Stimulated activated CD4-positive, alpha-beta T cell treated with anti-CD3 and anti-CD28 coated beads, Interleukin-1b, Interleukin-23, amount 100 ng/mL, for 24 hours (primary cell): ENCODE measurements at places on chromosomes 7 and 10.

DNA sequence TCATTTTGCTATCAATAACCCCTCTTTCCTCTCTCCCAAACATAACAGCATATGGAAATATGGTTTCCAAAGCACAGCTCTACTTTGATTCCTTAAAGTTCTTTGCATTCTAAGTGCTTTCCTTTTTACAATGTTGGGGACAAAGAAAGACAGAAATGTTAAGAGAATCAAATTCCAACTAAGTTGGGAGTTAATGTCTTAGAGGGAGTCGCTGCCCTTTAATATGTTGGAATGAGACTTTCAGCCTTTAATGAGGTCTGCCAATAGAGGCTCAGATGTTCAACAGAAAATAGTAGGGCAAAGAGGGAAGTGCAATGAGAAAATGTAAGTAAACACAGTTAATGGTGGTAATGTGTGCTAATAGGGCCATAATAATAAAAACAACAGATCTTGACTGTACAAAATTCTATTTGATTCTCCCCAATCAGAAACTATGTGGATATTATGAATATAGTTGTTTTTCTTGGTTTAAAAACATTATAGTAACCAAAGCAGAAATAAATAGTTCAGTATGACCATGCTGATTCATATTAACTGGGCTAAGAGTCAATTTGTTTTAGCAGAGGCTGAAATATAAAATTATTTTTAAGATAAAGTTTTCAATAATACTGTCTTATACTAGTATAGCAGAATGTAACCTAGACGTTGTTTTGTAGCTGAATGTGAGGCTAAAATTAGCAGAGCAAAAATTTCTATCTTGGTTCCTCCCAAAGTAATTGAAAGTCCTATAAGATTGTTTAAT, 10.3 kb downstream of the HYCC1 start:
- DNase-seq, result no peak

- DNase-seq, result no peak
Observed at GRCh38 chr7:103499976-103500375, 54.0 kb upstream of the SLC26A5 start.

DNA sequence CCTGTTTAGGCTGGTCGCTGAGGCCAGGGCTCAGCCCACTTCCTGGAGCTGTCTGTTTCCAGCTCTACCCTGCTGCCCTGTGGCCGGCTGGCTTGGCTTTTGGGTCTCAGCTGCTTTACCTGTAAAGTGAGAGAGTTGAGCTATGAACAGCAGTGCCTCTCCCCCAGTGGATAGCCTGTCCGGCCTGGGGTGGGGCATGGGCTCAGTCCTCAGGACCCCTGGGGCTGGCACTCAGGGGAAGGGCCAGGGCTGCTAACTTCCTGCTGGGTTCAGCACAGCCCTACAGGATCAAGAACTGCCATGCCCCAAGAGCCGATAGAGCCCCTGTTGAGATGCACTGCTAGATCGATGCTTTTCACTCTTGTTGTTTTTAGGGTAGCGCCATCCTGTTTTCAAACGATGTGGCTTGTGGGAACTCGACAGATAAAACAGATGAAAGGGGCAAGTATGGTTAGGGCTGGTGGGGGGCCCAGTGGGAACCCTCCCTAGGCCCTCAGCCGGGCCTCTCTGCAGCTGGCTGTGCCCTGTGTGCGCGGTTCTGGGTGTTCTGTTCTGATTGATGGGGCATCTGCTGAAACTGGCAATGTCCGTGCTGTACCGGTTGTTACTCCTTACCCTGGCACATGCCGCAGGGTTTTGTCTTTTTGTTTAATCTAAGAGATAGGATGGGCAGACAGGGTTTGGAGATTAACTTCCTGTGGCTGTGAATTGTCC, 10.0 kb upstream of the SFRP5 start:
- DNase-seq, result no peak

DNA sequence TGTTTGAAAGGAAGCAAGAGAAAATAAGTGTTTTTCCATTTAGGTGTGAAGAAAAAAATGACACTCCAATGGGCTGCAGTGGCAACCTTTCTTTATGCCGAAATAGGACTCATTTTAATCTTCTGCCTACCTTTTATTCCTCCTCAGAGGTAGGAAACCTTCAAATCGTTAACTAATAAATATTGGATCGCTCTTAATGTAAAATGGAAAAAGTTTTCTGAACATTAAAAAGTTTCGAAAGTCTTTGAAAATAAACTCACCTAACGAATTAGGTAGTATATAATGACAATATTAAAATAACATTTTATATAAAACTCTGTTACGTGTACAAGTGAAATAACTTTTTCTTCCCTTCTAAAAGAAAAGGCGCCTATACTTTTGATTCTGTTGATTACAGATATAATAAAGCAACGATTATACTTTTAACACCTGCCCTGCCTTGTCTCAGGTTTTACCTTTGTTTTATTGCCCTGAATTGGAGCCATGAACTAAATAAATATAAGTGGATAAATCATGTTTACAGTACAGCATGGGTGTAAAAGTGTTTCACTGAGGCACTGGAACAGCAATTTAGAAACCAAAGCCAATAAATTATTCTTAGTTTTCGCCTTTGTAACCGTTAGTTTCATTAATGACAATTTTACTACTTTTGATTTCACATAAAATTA, 804 bp downstream of the BCAP29 start:
- DNase-seq, result no peak

- no peak for DNase-seq
Observed at GRCh38 chr7:94507962-94508361, 1.6 kb upstream of the CASD1 start.

DNA sequence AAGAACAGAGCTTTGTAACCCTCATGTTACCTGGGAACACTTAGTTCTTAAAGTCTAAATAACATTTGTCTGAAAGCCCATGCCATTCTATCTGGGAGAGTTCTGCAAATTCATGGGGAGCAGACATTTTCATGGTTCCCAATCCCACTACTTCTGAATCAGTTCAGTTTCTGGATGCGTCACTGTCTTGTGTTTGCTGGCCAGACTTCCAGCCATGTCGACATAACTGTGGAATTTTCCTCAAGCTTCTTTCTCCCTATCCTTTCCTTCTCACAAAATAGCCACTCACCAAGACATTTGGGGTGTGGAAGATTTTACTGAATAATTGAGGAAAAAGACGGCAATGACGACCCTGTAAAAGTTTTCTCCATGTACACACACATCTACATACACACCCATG, 272.5 kb downstream of the NEBL start:
- DNase-seq, result no peak

DNA sequence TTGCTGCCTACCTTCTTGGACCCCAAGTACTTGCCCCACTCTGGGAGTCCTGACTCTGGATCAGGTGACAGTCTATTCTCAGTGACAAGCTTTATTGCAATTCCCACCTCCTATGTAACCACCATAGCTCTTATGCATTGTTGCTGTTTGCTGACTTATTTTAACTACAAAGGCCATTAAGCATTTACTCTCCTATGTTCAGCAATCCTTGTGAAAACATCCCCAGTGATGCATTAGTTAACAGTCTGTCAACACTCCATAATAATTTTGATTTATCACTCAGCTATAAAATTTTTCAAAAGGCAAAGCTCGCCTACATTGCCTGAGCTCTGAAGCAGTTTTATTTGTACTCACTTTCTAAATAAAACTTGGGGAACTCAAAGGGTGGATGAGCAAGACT, 871.8 kb upstream of the SORCS1 start:
- no peak for DNase-seq

DNA sequence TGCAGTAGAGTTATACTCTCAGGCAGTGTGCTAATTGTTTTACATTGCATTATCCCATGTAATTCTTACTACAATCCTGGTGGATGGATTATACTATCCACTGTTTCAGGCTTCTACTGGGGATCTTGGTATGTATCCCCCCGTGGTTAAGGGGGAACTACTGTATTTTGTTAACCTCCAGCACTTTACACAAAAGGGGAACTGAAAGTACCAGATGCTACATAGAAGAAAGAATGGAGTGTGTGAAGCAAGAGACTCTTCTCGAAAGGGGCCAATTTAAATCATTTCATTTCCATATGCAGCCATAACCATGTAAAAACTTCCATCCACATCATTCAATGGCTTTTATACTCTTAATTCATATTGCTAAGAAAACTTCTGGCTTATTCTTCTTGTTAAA, 69.4 kb downstream of the C1GALT1 start:
- no peak for DNase-seq

DNA sequence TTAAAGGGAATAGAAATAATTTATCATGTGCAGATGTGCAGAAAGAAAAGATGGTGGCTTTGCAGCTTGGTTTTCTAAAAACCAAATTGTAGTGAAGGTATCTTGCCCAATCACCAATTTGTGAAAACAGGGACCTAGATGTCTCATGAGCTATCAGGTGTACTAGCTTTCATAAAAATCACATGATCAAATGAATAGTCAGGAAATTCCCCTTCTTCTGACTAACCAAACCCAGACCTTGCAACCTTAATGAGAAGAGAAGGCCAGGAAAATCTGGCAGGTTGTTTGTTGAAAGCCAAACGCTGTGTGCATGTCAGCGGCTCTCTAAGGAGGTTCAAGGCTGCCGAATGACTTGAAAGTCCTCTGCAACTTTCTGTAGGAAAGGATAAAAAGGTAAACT, 304.4 kb upstream of the NRP1 start:
- no peak for DNase-seq

- no peak for DNase-seq
Observed at GRCh38 chr10:21493784-21494183, 31.7 kb downstream of the SKIDA1 start.

- no peak for DNase-seq
Observed at GRCh38 chr10:73628405-73628804, 12.9 kb downstream of the MYOZ1 start.

GRCh38 chr10:1377231-1377630, 321.0 kb downstream of the WDR37 start:
- no peak for DNase-seq

DNA sequence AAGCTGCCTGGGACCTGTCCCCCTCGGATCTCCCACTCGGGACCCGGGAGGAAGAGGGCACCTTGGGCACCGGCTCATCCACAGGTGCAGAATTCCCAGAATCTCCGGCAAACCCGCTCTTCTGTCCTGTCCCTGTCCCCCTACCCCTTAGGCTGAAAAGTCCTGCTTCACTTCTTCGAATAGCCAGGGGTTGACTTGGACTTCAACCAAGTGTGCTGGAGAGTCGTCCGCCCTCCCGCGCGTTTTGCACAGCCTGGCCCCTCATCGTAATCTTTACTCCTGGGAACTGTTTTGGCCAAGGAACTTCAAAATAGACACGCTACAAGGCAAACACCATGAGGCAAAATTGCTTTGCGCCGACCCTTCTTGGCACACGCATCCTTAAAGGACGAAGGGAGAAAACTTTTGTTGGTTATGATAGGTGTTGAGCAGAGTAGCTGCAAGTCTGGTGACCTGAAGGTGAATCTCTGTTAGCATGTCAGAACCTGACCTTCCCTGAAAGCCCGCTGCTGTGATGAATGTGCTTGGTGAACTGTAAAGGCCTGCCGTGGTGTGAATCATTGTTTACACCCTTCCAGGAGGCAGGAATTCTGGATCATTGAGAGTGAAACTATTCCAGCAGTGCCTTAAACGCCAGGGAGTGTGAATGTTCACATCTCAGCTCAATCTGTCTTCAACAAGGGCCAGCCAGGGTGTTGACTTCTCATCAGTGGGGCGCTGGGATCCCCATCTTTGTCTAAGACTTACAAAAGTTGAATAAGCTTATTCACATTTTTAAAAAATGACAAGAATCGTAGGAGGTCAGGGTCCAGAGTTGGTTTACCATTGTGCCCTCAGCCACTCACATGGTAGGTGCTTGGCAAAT, 589 bp upstream of the RAPGEF5 start:
- DNase-seq, result no peak

DNA sequence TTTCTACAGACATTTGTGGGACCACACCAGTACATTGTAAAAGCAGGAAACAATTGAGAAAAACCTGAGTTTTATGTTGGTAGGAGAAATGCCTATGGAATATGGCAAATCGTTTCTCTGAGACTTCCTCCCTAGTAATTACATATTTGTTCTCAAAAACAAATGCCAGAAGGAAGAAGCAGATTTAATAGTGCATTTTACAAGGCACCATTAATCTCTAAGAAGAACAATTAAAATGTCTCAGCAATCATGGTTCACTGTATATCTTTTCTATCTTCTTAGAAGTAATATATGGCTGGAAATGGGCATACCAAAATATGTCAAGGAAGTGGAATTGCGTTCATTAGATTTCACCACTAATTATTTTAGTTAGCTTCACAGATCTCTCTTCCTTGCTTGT, 13.3 kb downstream of the CAV1 start:
- DNase-seq, result no peak

- DNase-seq, result no peak
Observed at GRCh38 chr7:69619635-69620034, 21.4 kb downstream of the AUTS2 start.

GRCh38 chr7:92425311-92425947, 21.9 kb upstream of the GATAD1 start:
- DNase-seq, result no peak

DNA sequence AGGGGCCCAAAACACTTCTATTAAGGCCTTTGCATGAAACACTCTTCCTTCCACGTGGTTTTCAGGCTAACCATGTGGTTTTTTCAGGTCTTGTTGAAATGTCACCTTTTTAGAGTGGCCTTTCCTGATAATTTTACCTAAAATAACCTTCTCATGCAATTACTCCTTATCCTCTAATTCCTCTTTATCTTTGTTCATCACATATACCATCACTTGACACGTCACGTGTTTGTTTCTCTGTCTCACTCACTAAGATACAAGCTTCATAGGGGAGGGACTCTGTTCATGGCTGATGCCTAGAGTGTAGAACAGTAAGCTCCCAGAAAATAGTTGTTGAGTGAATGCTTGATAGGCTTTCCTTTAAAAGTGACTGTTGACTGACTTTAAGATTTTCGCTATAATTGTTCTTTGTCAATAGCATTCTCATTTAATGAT, 63.7 kb downstream of the ST7 start:
- DNase-seq, result no peak

GRCh38 chr10:99631496-99631895, 11.3 kb upstream of the SLC25A28 start:
- DNase-seq, result no peak

DNA sequence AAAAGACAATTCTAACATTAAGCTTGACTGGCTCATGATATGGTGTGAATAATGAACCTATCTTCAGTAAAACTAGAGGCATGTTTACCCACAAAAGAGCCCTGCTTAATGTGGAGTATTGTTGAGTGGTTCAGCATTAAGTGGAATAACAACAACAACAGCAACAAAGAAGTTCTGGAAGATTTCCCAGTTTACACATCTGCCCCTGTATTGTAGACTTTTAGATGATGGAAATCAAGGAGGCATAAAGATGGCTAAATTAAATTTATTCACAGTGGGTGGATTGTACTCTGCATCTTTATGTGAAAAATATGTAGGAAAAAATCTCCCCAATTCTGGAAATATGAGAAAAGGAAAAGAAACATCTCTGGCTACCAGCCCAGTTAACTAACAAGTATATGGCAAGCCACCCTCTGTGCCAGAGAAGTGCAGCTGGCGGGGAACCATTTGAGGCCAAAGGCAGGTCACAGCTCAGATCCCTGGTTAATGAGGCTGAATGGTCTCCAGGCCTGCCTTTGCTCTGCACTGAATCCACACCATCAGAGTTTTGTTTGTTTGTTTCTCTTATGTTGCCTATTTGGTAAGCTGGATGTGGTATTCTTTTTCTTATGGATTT, 186.0 kb downstream of the SEMA3D start:
- DNase-seq, result no peak
